ENCODE measurements at places on chromosomes 4 and X.
A peak's percentile ranks its signal among the peaks of the same experiment; 100 is the strongest.

GRCh38 chrX:154013614-154014360 is 5.9 kb downstream of the IRAK1 start:
- peak; percentile 50 for DNase-seq

GRCh38 chrX:134144231-134144630 is 92.8 kb upstream of the CCDC160 start:
- no peak for DNase-seq

- no peak for DNase-seq
Observed at GRCh38 chr4:183626168-183626567, 32.8 kb downstream of the RWDD4 start.

DNA sequence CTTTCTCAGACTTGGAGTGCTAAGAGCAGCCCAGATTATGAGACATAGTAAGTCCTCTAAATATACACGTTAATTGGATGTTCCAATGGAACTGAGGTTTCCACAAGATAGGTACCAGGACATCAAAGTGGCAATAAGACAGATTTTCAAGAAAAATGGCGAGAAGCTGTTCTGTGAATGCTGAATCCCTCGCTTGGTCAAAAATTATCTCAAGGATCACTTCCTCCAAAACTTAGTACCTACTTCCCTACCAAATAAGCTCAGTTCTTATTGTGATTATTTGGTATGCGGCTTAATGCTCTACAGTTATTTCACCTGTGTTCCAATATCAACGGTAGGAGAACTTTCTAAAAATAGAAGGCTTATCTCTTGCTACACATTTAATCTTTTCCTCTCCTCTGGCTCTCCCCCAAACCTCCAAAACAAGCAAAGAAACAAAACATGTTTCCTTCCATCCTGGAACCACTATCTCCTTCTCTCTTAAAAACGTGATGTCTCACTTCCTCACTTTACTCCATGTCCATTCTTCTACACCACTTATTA is 14.7 kb downstream of the PDGFC start:
- no peak for DNase-seq

- no peak for DNase-seq
Observed at GRCh38 chr4:154707877-154708276, 35.9 kb upstream of the LRAT start.

DNA sequence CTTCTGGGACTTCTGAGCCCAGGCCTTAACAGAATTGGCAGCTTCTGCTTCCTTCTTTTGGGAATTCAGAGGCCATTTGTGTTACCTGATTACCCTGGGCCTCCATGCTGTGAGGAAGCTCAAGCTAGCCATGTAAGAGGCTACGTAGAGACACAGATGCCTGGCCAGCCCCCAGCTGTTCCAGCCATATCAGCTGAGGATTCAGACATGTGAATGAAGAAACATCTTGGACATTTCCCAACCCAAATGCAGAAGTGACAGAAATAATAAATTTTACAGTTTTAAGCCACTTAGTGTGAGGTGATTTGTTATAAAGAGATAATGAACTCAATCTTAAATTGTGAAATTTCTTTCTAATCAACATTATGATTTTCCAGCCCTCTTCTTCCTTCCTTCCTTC is 18.7 kb upstream of the ZNF827 start:
- no peak for DNase-seq

All from activated CD8-positive, alpha-beta memory T cell treated with anti-CD3 and anti-CD28 coated beads, Interleukin-2, amount 10 ng/mL, durations not matched to agents 7 days and 5 days (primary cell).